ENCODE measurements at places on chromosomes 2 and 18. TPM values are rescaled to one million over a fixed set of nuclear protein-coding genes. Genes with fewer than 3 reads are reported as not detected.

SERPINB12 gene
- not detected for total RNA-seq

SAG gene
- total RNA-seq = not detected

GRCh38 chr2:206670531-206671319 lies 28.4 kb downstream of the FAM237A start:
- H3K27me3 ChIP-seq = no peaks in the 10 kb centered on the region
- no peaks in the 10 kb centered on the region for H3K4me1 ChIP-seq

- H3K4me1 ChIP-seq = no peaks in the 10 kb centered on the region
- no peaks in the 10 kb centered on the region for H3K36me3 ChIP-seq
- no peak for DNase-seq
Observed at GRCh38 chr2:66329081-66329605, 105.8 kb upstream of the MEIS1 start.

DNA sequence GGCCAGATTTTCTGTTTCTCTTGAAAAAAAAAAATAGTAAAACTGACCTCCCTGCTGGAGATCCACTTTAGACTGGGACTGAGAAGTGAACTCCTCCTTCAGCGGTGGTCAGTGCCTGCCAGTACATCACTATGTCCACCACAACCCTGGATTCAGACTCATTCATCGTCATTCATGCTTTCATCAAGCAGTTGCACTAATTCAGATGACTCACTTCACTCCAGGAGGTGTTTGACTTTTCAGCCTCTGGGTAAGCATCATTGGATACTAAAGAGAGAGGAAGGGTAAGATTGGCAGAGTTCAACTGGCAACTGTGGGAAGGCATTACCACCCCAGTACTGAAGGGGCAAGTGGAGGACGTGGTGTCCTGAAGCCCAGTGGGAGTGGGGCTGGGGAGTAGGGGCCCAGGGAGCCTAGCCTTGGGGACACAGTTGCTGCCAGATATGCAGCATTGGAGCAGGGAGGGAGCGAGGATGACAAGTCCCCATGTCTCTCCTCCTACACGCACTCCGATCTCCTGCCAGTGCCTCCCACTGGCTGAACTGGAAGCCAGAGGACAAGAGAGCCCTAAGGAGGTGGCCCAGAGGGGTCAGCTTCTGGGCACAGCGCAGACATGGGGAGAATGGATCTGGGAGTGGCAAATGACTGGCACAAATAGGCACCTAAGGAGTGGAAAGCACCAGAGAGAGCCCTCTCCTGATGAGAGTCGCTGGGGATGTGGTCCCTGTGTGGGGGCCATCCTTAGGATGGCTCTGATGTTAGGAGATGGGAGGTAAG lies 111.1 kb downstream of the TGFA start:
- H3K4me3 ChIP-seq = no peak overlapping the region
- no peaks in the 10 kb centered on the region for H3K27me3 ChIP-seq
- H3K27ac ChIP-seq = no peak overlapping the region
- H3K4me1 ChIP-seq = no peaks in the 10 kb centered on the region

GRCh38 chr2:88236666-88237065 lies 66.5 kb downstream of the THNSL2 start:
- H3K27me3 ChIP-seq = no peaks in the 10 kb centered on the region
- H3K4me3 ChIP-seq = no peak overlapping the region
- H3K36me3 ChIP-seq = no peaks in the 10 kb centered on the region
- no peak overlapping the region for H3K27ac ChIP-seq
- no peak for DNase-seq
- H3K4me1 ChIP-seq = no peaks in the 10 kb centered on the region

Measured in transverse colon (tissue), 4 donors.